Colonic mucosa (tissue), 4 donors: ENCODE measurements at places on chromosomes 4 and X. TPM values are rescaled to one million over a fixed set of nuclear protein-coding genes. Genes with fewer than 3 reads are reported as not detected.

The RHOXF2 gene
- not detected for total RNA-seq

The TRPC5OS gene
- not detected for total RNA-seq

The FOXP3 gene
- 0.30 TPM for total RNA-seq

The C1QTNF7 gene
- total RNA-seq: 0.94 TPM
